ENCODE measurements at places on chromosomes 2 and 18.

GRCh38 chr2:133252780-133253355, 315.4 kb downstream of the NCKAP5 start:
- no peak for DNase-seq

DNA sequence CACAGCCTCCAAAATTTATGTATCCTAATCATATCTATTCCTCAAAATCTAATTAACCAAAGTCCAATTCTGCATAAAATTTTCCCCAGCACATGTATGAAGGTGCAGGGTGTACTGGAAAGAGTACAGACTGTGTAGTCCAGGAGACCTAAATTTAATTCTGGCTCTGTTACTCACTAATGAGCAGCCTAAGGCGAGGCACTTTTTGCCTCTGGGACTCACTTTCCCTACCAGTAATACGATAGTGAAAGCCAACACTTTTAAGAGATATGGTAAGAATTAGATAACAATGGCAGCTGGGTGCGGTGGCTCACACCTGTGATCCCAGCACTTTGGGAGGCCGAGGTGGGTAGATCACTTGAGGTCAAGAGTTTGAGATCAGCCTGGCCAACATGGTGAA, 177.7 kb downstream of the PIEZO2 start:
- DNase-seq, result no peak

DNA sequence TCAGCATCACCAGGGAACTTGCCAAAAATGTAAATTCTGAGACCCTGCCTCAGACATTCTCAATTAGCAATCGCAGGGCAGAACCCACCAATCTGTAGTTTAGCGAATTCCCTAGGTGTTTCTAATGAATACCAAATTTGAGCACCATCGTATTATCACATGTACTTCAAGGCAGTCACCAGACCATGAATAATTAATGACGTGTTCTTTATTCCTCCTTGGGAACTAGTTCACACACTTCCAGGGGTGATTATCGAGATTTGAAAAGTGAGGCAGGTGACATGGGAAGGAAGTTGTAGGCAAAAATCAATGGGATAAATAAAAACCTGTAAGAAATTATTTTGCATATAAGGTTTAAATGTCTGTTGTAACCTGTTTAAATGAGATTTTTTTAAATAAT, 102.5 kb upstream of the CRIM1 start:
- DNase-seq, result no peak

DNA sequence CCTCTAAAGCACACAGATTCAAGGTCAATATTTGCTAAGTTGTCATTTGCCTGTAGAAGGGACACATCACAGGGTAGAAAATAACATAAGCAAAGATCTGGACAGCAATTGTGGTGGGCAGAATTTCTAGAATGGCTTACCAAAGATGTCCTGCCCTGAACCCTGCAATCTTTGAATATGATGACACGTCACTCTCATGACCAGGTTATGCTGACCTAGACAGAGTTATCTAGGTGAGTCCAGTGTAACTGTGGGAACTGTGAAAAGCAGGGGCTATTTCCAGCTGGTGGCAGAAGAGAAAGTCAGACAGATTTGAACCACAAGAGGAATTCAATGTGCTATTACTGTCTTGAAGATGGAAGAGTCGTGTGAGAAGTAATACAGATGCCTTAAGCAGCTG, 112.3 kb upstream of the CNGA3 start:
- no peak for DNase-seq

DNA sequence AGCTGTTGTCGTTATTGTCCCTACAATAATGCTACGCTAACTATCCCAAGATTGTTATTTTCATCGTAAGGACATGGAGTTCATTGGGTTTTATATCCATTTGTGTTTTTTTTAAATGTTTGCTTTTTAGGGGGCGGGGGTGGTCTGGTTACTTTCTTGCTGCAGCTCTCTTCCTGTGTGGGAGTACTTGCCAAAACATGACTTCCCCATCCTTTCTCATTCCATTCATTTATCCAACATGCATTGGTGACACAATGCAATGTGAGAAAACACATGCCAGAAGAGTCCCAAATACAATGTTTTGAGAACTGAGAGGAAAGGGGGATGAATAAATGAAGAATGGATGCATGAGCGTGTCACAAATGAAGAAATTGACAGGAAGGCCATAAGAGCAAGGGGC, 55.9 kb downstream of the E2F6 start:
- DNase-seq, result no peak

- no peak for DNase-seq
Measured at GRCh38 chr2:233976087-233976486, 58.9 kb downstream of the TRPM8 start.

GRCh38 chr2:195410074-195410671, 246.9 kb upstream of the SLC39A10 start:
- DNase-seq, result peak; percentile 48

DNA sequence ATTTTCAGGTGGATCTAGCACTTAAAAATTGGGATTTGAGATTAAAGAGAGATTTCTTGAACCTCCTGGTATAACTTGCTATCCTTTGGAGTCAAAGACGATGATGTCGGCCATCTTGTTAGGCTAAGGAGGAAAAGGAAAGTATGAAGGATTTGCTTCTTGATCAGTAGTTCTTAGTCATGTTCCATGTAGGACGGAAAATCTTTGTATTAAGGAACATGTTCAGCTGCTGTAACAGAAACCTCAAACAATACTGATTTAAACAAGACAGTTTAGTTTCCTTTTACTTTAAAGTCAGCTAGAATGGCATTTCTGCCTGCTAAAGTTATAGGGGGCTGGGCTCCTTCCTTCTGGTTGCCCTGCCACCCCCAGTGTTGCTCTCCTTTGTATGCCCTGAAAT, 56.4 kb upstream of the MGAT5 start:
- DNase-seq, result peak; percentile 21

GRCh38 chr2:226760412-226761194, 39.0 kb downstream of the IRS1 start:
- no peak for DNase-seq

- DNase-seq, result no peak
Measured at GRCh38 chr2:24104906-24105305, 18.2 kb downstream of the PFN4 start.

GRCh38 chr2:33277002-33277426, 199.4 kb upstream of the RASGRP3 start:
- DNase-seq, result no peak

GRCh38 chr2:66301022-66301766, 133.7 kb upstream of the MEIS1 start:
- DNase-seq, result no peak

DNA sequence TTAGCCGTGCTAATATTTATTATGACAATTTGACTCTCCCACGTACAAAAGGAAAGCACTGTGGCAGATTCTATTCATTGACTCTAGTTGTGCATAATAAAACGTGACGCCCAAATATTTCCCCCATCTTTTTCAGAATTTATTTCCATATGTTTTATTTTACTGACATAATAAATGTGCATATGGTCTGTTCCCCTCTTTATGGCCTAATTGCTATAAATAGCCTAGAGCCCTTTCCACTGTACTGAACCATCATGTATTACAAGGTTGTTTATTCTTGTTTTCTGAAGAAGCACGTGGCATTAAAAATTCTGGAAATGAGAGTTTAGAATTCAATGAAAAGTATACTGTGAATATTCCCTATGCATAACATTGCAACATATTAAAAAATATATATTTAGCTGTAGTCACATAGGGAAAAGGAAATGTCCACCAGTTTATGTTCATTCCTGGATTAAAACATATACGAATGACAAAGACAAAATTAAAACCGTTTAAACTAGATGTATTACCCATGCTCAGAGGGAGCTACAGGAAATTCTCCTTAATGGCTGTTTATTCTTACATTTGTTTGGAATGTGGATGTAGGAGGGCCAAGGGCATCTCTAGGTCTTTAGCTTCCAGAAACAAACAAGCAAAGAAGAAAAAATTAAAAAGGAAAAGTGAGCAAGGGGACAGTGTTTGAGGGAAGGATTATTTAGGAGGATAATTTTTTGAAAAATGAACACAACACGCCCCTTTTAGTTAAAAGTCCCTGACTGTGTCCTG, 122.1 kb upstream of the MMADHC start:
- no peak for DNase-seq

DNA sequence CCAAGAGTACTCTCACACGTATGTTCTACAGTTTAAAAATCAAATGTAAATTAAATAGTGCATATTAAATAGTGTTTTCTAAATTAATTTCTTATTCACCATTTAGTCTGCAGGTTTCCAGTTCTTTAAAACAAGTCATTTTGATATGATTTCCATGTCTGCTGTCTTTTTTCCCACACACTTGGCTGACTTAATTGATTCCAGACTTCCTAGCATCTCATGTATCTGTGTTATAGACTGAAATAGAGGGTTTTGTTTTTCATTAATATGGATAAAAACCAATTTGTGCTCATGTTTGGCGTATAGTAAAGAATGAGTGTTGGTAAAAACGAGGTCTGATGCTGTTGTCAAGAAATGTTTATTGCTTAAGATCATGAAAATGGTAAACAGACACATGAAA, 104.3 kb downstream of the SRBD1 start:
- DNase-seq, result no peak

DNA sequence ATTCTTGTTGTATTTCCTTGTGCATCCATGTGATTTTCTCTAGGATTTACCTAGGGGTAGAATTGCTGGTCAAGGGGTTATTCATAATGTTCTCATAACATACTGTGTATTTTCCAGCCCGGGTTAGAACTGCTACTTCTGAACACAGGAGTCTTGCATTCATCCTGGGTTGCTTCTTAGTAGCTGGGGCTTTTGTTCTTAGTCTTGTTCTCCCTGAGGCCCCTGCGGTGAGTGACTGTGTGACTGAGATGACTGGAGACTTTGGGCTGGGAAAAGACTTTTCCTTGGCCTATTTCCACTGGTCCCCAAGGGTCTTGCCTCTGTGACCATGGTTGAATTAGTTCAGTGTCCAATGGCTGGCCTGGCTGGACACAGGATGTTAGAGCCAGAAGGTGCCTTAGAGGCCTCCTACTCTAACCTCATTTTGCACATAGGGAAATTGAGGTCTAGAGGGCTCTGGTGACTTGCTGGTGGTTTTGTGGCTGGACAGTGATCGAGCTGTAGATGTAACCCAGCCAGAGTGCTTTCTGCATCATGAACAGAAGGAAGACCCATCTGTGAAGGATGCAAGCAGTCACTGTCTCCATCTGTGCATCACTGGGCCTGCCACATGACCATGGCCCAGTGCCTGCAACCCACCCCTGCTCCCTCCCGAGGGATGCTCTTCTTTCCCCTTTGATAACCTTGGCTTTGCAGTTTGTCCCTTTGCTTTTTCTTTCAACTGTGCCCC, 233.3 kb downstream of the FHOD3 start:
- no peak for DNase-seq

DNA sequence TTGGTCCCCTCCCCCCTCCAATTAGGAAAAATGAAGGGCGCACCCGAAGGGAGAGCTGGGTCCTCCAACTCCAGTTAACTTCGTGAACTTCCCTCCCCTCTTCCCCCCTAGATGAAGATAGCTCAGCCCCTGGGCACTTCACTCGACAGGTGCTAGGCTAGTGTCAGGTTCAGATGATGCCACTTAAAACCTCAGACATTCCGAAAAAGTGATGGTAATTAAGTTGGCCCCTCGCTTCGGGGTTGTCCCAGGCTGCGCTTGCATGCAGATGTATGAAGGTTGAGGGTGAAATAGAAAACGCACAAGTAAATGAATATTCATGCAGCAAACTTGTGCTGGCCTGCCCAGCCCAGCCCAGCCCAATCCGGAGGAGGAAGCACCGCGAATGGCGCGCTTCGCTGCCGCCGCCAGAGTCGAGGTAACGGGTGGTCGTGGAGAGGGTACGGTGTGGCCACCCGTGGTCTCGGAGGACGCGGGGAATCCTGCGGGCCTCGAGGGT, 3.0 kb upstream of the GBX2 start:
- DNase-seq, result no peak

DNA sequence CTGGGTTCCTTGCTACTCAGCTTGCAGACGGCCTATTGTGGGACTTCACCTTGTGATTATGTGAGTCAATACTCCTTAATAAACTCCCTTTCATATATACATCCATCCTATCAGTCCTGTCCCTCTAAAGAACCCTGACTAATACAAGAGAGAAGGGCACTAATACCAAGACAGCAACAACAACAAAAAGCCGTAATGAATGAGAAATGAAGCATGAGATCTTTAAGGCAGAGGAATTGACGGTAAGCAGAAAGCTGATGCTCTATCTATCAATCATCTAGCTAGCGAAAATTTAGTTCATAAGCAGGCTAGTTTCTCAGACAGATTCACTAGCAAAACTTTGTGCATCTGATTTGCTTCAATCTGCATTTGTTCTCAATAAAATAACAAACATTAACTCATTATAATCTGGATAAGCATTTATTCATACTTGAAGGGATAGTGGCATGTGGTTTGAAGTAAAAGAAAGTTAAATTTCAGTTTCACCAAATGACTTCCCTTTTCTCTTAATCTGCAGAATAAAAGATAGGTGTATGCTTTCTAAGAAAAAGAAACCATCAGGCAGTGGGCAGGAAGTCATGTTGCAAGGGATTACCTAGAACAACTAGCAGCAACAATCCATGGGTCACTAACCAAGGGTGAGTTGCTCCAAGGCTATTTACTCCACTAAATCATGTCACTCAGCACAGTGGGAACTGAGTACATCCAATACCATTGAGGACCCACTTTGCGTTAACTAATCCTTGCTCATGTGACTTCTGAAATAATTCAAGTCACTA, 376.5 kb downstream of the TMEM182 start:
- DNase-seq, result peak; percentile 83

DNA sequence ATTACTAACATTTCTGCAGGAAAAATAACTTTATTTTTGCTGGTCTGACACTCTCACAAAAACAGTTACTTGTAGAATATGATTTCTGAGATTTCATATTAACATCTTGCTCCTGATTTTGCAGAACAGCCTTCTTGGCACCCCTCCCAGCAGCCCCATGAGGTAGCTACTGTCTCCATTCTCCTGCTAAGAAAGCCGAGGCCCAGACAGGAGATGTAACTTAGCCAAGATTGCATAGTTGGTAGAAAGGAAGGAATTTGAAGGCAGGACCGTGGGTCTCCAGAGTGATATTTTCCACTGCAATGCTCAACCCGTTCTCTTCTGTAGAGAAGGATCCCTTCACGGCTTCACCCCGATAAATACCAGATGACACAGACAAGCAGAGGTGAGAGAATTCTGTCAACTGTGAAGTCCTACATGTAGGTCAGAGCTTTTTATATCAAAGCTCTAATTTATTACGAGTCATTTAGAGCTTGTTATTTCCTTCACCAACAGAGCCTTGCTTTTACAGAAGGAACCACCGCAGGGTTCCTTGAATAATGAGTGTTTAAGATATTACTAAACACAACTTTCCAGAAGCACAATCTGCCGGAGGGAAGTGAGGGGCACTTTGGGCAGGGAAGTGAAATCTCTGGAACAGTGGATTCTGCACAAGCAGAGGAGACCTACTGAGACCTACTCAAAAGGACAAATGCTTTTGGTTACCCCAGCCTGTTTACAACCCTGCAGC, 48.0 kb upstream of the MYCN start:
- DNase-seq, result no peak

DNA sequence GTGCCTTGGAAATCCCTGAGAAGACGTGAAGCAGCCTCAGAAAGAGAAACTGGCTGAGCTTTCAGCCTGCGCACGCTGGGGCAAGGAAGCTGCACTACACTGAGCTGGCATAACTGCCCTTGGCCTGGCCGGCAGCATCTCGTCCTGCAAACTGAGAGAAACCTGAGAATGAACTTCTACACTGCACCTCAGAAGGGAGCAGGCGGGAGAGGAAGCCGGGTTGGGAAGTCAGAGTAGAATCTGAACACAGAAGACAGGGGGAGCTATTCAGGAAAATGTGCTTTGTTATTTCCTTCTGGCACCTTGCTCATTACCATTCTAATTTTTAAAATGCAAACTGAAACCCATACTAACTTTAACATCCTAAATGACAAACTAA, 70.9 kb downstream of the ZEB2 start:
- DNase-seq, result no peak
